ENCODE measurements at places on chromosomes 4 and X.

DNA sequence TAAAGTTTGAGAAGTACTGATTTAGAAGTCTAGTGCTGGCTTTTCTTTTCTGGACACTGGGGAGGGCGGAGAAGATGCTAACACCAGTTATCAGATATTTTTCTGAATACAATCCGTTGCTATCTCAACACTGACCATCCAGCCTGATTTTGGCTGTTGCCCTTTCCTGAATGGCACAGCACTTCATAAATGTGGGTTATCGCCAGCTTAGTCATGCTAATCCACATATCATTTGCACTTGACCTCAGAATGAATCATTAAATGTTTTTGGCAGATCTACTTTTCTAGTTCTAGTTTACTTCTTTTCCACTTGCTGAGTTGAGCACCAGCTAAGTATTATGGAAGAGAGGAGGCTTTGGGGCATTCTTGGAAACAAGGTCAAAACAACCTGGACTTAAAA, 60.8 kb upstream of the ESX1 start:
- DNase-seq: no peak

DNA sequence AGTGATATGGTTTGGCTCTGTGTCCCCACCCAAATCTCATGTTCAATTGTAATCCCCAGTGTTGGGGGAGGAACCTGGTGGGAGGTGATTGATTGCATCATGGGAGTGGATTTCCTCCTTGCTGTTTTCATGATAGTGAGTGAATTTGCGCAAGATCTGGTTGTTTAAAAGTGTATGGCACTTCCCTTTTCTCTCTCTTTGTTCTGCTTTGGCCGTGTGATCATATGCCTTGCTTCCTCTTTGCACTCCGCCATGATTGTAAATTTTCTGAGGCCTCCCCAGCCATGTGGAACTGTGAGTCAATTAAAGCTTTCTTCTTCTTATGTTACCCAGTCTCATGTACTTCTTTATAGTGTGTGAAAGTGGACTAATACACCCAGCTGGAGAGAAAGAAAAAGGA, 113.0 kb upstream of the AADAT start:
- no peak for DNase-seq

- DNase-seq: no peak
Observed at GRCh38 chr4:125313989-125314667, 627 bp upstream of the FAT4 start.

GRCh38 chrX:24506082-24506481, 41.0 kb downstream of the PDK3 start:
- DNase-seq: no peak

DNA sequence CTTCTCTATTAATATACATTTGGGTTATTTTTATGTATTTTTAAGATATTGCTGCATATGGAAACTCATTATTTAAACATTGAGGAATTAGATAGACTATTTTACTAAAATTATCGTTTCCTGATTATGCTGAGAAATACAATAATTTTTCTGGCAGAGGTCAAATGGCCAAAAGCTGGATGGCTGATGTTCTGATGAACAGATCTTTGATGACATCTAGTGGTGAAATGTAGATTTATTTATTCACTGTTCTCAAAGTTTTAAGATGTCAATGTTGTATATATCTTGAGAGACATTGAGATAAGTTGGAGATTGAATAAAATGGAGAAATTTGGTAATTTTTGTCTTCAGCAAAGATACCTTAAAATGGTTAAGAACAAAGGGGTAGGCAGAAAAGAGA, 96.2 kb downstream of the UGT8 start:
- no peak for DNase-seq

DNA sequence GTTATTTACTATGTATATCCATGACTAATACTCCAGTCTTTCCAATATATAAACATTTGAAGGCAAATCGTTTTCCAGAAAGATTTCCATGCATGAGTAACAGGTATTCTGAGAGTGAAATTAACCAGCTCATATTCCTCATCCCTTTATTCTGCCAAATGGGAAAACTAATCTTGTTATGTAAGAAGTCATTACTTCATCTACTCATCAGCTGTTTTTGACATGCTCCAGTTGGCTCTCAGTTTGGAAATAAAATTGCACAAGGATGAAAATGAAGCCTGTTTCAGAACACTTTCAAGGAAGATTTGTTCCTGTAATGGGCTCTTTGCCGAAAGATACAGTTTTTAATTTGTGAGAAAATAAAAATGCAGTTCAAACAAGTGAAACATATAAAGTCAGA, 121.9 kb downstream of the KCTD8 start:
- no peak for DNase-seq

DNA sequence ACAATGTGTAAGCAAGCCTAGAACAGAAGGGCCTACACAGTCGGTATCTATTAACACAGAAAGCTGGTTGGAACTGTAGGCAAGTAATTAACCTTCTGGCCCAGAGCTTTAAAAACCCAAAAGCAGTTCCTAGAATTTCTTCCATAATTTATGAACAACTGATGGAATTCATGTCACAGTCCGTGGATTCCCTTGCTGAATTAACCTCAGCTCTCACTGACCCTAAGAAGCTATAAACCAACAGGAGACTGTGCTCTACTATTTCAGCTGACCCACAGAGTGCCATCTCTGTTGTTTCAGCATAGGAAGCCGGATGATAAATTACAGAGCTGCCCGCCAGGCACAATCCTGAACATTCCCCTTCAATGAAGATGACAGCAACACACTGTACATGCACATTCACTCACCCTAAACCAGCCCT, 157.3 kb downstream of the PRDM5 start:
- no peak for DNase-seq

- no peak for DNase-seq
Observed at GRCh38 chrX:118370921-118371624, 25.2 kb downstream of the WDR44 start.

GRCh38 chrX:23904096-23904495, 3.6 kb downstream of the APOO start:
- DNase-seq: no peak

DNA sequence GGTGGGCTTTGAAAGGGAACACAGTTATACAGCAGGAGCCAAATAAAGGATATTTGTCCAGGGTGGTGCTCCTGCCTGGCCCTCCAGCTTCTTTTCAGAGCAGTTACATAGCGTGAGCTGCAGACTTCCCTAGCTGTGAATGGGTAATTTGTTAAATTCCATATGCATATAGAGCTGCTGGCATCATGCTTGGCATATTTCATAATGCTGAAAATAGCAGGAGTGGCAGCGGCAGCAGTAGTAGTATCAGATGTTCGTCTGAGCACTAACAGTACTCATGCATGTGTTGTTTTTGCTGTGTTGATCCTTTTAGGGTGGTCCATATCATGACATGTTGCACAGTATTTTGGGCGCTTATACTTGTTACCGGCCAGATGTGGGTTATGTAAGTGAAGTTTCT, 33.6 kb upstream of the TADA2B start:
- DNase-seq: no peak

DNA sequence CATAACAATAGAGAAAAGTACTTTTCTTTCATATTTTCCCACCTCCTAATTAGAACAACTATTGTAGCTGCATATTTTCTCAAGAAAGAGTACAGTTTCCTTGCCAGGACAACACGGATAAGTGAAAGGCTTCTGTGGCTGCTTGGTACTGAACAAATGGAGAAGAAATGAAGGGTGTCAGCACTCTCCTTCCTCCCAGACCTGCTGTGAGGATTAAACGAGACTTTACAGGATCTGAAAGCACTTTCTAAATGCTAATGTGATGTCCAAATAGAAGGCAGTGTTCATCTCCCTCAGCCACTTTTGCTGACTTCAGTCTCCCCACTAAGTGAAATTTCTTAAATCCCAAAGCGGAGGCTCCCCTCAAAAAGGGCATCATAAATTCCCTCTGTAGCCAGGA, 13.9 kb downstream of the NIPAL1 start:
- no peak for DNase-seq

DNA sequence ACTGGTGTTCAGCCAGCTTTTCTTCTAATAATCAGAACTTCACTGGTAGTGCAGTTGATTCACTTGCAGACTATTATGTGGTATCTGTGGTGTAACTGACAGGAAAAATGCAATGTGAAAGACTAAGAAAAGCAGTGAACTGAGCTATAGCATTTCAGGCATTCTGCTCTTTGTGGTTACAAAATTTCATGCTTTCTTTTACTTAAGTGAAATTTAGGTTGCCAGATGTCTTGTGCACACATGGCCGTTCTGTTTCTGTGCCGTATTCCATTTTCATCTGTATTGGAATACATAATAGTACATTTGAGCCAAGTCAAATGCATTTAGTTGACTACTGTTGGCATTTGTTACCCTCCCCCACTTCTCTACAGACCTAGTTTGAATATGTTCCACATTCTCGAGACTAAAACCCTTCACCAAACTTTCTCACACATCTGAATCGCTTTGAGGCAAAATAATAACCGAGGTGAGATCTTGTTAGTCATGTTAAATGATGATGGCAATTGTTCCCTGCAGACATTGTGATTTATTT, 8.2 kb downstream of the RTL3 start:
- DNase-seq: no peak

- DNase-seq: no peak
Observed at GRCh38 chrX:146186540-146186939, 368.9 kb downstream of the SLITRK2 start.

- peak; percentile 72 for DNase-seq
Observed at GRCh38 chrX:54182194-54182863, 725 bp downstream of the FAM120C start.

DNA sequence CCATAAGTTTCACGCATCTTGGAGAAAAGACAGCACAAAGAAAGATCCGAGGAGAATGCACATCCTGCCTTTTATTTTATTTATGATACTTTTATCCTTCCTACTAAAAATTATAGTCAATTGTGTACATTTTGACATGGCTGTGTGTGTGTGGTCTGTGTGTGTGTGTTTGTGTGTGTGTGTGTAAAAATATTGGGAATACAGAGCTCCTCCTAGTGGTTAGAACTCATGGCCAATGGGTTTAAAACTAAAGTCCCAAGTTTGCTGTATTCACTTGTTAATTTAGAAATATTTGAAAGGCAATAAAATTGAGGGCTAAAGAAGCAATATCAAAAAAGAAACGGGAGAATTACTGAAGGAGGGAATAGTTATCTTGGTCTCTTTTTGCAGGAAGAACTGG, 47.5 kb downstream of the NKX6-1 start:
- no peak for DNase-seq

GRCh38 chrX:64182208-64182607, 23.3 kb downstream of the AMER1 start:
- DNase-seq: no peak

- DNase-seq: no peak
Observed at GRCh38 chr4:18566970-18567799, 545.6 kb upstream of the LCORL start.

GRCh38 chrX:109967156-109967555, 35.8 kb upstream of the TMEM164 start:
- no peak for DNase-seq

DNA sequence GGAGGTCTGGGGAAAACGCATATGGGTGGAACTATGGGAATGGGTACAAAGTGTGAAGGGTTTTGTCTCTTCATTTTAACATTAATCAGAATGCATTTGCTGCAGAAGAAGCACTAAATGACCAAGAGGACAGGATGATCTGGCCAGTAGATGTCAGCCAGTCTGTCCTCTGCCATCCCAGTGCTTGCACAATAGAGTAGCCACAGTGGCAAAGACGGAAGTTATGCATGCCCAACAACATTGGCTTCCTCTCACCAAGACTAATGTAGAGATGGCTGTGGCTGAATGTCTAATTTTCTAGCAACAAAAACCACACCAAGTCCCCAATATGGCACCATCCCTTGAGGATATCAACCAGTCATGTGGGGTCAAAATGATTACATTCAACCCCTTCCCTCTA, 45.0 kb upstream of the ARHGEF6 start:
- DNase-seq: no peak

DNA sequence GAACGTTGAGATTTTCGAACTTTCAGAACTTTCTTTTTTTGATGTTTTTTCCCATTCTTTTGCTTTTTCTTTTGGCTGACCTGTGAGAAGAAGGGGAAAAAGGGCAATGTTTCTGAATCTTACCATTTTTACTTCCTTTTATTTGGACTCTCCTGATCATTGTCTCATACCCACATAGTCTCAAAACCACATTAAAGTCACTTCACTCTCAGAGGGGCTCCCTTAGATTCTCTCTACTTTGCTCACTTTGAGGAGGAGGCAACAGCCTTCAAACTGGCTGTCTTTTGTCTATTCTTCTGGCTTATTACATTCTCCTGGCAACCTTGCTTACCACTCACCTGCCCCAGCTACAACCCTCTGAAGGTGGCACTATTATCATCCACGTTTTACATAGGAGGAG, 3.7 kb downstream of the CXCL9 start:
- no peak for DNase-seq

GRCh38 chr4:120540625-120541024, 381.9 kb downstream of the PRDM5 start:
- DNase-seq: no peak

- DNase-seq: no peak
Observed at GRCh38 chr4:26749867-26750266, 110.8 kb upstream of the STIM2 start.

DNA sequence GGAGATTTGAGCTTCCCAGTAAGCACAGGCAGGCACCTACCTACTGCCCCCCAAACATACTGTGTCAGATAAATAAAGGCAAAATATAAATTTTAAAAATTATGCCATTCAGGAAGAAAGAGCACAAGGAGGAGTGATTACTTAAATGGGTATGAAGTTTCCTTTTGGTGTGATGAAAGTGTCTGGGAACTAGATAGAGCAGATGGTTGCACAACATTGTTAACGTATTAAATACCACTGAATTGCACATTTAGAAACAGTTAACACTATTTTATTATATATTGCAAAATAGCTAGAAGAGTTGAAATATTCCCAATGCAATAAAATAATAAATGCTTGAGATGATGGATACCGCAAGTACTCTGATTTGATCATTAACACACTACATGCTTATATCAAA, 374.7 kb upstream of the FGF13 start:
- no peak for DNase-seq

- no peak for DNase-seq
Observed at GRCh38 chr4:56426273-56426672, 9.1 kb downstream of the PPAT start.

- DNase-seq: no peak
Observed at GRCh38 chrX:22078117-22078516, 46.0 kb downstream of the PHEX start.

DNA sequence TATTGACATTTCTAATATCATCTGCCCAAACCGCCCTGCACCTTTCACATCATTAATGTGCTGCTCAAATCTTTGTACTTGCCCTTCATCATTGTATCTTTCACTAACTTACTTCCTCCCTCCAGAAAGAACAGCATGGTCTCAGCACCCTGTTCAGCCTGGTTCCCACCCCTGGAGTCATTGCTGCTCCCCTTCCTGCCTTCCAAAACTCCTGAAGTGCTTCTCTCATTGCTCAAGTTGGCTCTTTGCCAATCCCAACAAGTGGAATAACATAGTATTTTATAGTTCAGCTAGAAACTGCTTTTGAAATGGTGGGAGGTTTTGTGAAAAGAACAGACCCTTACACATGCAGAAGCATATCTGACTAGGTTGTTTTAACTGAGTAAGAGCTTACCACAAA, 14.0 kb upstream of the TTC29 start:
- DNase-seq: no peak

DNA sequence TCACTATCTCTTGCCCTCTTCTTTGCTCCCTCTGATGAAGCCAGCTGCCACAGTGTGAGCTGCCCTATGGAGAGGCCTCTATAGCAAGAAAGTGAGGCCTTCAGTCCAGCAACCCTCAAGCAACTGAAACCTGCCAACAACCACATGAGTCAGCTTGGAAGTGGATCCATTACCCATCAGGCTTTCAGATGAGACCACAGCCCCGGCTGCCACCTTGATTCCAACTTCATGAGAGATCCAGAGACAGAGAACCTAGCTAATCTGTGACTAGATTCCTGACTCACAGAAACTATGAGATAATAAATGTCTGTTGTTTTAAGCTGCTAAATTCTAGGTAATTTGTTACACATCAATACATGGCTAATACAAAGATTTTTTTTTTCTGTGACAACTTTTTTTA, 20.4 kb upstream of the WAS start:
- DNase-seq: no peak

Data from activated naive CD4-positive, alpha-beta T cell treated with anti-CD3 and anti-CD28 coated beads, Interleukin-2, amount 50 U/mL, for 16 hours (primary cell).